ENCODE measurements at places on chromosomes 5 and 9.

DNA sequence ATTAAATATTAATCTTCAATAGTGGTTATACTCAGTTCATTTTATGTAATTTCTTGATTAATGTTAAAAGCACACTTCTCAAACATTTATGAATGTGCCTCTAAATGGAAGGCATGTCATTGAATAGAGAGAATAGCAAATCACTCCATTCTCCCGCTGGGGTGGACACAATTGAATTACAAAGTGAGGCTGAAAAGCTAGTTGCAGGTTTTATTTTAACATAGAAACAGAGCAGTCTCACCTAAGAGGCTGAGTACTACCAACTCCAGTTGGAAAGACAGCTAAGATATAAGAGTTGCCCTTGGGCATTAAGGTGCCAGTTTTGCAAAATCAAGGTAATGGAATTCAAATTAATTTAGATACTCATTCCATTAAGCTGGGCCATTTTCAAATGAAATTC is 147.2 kb downstream of the PCSK1 start:
- no peak for DNase-seq

GRCh38 chr5:150647275-150648251 is 7.1 kb downstream of the SYNPO start:
- no peak for DNase-seq

GRCh38 chr9:111149018-111149759 is 110.9 kb upstream of the LPAR1 start:
- DNase-seq, result no peak

GRCh38 chr5:170135796-170136490 is 30.2 kb downstream of the FOXI1 start:
- no peak for DNase-seq

GRCh38 chr5:135450952-135451351 is 1.2 kb downstream of the TIFAB start:
- DNase-seq, result no peak

- DNase-seq, result no peak
Measured at GRCh38 chr5:92548346-92548745, 1032.7 kb downstream of the NR2F1-AS1 start.

DNA sequence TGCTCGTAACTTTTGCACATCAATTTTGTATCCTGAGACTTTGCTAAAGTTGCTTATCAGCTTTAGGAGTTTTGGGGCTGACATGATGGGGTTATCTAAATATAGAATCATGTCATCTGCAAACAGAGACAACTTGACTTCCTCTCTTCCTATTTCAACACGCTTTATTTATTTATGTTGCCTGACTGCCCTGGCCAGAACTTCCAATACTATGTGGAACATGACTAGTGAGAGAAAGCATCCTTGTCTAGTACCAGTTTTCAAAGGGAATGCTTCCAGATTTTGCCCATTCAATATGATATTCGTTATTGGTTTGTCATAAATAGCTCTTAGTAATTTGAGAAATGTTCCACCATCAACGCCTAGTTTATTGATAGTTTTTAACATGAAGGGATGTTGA is 65.4 kb upstream of the CDH12 start:
- DNase-seq, result no peak

- peak; percentile 54 for DNase-seq
Measured at GRCh38 chr5:107402434-107403227, 268.1 kb downstream of the EFNA5 start.

GRCh38 chr5:53167836-53168235 is 58.3 kb upstream of the MOCS2 start:
- DNase-seq, result no peak

- no peak for DNase-seq
Measured at GRCh38 chr9:116020146-116020545, 133.4 kb upstream of the PAPPA start.
